Fibroblast of skin of scalp (primary cell): ENCODE measurements at places on chromosomes 16 and 17.
A peak's percentile ranks its signal among the peaks of the same experiment; 100 is the strongest.

DNA sequence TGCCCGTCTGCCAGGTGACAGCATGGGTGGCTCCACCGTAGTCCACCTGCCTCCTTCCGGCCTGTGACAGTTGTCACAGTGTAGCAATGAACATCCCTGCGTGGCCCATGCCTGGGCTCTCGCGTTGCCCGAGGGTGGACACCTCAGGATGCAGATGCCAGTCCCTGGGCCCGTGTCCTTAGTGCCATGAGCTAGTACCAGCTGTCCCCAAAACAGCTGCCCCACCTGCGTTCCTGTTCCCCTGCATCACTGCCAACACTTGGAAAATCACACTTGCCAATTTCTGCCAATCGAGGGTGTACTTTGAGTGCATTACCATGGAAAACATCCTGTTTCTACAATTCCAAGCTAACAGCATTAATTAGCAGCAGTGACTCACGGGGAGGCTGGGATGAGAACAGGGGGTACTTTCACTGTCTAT lies 9.0 kb upstream of the C16orf95 start:
- DNase-seq = no peak

DNA sequence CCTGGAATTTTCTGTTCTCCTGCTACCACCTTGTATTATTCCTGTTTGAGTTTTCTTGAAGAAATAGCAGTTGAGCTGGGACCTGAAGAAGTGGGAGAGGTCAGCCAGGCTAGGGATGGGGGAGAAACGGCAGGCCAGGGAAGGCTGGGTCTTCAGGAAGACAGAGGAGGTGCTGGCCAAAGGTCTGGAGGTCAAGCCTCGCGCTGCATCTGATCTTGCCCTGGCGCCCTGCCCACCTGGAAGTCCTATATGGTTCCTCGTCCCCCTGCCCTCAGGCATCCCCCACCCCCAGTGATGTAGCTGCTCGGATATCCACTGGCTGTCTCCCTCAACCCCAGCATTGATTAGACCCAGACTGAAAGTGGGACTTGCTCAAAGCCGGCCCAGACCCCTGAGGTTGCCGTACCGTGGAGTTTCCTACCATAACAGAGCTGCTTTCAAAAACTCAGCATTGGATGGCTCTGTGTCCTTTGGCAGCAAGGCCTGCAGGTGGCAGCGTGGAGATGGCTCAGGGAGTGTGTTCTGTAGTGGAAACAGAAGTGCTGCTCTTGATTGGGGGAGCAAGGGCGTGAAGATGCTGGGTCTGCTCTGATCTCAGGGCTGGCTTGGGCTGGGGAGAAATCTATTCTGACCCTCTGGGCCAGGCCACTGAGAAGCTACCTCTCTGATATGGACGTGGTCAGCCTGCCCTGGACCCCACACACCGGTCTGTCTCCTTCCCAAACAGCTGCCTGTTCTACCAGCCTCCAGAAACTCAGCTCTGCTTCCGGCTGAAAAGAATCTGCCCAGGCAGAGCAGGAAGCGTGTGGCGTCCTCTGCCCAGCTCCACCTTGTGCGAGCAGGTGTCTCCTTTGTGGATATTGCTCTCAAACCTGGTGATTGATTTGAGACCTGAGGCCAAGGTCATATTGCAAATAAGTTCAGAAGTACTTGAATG lies 107.0 kb upstream of the CACNG5 start:
- peak; percentile 50 for DNase-seq

GRCh38 chr17:41806685-41807445 lies 4.9 kb downstream of the P3H4 start:
- DNase-seq = no peak

GRCh38 chr17:3636908-3637373 lies 381 bp downstream of the CTNS start:
- no peak for DNase-seq

- peak; percentile 46 for DNase-seq
Measured at GRCh38 chr17:66777689-66778225, 57.2 kb upstream of the CACNG5 start.
